ENCODE measurements at places on chromosomes 2 and 18. TPM values are rescaled to one million over a fixed set of nuclear protein-coding genes. Genes with fewer than 3 reads are reported as not detected.

Gene ANO7
- total RNA-seq: 0.22 TPM

Gene GPR148
- not detected for total RNA-seq

Gene KIF1A
- not detected for total RNA-seq

Gene NOTO
- total RNA-seq: not detected

Gene SCG2
- total RNA-seq: 5.3 TPM

Gene APCDD1
- total RNA-seq: 3.9 TPM

Gene OBSL1
- total RNA-seq: 45.7 TPM

Gene UGT1A5
- not detected for total RNA-seq

Gene SUMO1
- 83.4 TPM for total RNA-seq

Gene GLB1L
- total RNA-seq: 23.4 TPM

Gene PASK
- 7.2 TPM for total RNA-seq

Gene TNFRSF11A
- 0.43 TPM for total RNA-seq

Gene LBX2
- 1.9 TPM for total RNA-seq

Gene PHOSPHO2
- 1.3 TPM for total RNA-seq

Gene COA5
- 14.2 TPM for total RNA-seq

Gene LDLRAD4
- total RNA-seq: 0.14 TPM

Gene PXDN
- total RNA-seq: 471 TPM

Gene PSMD1
- 130 TPM for total RNA-seq
